Breast epithelium (tissue), 4 donors: ENCODE measurements at places on chromosomes 5 and 9.

GRCh38 chr5:15664961-15665360 is 165.0 kb downstream of the FBXL7 start:
- no peak for DNase-seq

GRCh38 chr9:81108821-81109220 is 580.5 kb downstream of the TLE1 start:
- DNase-seq: no peak

DNA sequence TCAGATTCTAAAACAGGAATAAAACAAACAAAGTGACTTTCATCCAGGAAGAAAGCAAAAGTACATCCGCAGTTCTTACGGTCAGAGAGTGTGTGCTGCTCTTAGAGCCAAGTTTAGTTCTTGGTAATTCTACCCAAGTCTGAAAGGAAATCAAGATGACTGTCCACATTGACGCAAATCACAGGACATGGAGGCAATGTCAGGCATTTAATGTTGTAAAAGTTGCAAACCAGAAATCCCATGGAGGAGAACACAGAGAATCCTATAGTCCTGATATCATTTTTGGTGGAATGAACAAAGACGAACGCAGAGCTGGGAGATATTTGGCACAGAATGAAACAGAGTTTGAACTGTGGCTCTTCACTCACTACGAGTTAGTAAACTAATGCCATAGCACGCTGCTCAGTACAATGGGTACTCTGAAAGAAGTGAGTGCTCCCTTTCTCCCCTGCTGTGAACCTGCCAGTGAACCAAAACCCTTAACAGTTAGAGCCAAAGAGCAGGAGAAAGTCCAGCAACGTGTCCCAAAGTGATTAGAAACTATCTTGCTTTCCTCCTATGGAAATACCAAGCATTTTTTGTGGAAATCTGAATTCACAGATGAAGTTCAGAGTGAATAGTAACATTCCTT is 74.3 kb downstream of the MUSK start:
- no peak for DNase-seq

DNA sequence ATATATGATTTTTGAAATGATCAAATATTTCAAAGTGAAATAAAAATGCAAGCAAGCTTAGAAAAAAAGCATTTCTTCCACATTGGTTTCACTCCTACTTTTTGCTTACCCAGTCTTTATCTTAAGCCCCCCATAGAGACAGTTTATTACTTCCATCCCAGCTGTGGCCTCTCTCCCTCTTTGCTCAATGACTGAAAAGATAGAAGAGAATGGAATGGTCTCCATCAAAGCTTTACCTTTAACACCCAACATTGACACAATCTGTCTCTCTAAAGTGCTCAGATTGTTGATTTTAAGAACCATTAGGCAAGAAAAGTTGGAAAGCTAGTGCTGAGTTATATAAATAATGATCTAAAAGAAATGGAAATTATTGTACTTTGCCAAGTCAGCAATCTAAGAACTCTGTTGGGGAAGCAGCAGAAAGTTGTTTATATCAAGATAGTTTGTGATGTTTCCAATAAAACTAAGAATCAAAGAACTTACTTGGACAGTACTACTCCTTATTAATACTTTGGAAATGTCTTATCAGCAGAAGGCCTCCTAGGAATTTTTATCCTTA is 277.5 kb upstream of the NREP start:
- DNase-seq: no peak

- no peak for DNase-seq
These were observed 1015.1 kb downstream of the TLE4 start for GRCh38 chr9:80586786-80587330.

DNA sequence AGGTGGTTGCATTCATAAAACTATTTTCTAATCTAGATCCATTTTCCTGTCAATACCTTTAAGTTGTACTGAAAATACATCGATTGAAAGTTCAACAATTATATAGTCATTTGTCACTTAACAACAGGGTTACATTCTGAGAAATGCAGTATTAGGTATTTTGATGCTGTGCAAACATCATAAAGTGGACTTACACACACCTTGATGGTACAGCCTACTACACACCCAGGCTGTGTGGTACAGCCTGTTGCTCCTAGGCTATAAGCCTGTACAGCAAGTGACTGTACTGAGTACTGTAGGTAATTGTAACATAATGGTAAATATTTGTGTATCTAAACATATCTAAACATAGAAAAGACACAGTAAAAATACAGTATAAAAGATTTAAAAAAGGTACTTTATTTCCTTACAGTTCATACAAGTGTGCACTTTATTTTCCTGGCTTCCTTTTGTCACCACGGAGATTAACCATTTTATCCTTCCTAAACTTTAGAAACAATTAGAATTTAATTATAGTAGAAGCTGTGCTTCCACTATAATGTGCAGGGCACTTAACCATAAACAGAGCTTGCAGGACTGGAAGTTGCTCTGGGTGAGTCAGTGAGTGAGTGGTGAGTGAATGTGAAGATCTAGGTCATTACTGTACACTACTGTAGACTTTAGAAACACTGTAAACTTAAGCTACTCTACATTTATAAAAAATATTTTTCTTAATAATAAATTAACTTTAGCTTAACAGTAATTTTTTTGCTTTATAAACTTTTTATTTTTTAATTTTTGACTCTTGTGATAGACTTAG is 42.9 kb upstream of the MEF2C start:
- DNase-seq: no peak

GRCh38 chr9:134909511-134910481 is 7.9 kb downstream of the FCN1 start:
- no peak for DNase-seq

DNA sequence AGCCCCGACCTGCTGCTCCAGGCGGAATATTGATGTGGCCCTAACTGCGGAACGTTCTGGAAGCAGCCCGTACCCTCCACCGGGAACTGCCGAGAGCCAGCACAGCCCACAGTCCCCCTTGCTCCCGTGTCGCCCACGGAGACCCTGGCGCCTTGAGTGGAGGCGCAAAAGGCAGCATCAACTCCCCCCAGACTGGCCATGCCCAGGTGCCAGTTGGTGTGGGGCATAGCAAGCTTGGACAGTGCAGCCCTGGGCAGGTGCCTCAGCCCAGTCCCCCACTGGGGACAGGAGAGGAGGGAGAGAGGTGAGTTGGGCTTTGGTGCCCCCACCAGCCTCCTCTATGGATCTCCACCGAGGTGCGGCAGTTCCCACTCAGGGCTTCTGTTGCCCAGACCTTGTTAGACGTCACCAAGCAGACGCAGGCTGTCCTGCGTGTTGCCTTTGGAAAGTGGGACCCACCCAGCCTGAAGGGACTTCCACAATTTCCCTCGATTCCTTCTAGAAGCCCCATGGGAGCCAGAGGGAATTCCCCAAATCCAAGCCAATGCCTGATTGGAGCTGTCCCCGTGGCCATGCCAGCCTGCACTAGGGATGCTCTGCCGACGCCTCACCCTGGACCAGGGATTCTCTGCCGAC is 19.8 kb upstream of the NRARP start:
- no peak for DNase-seq

GRCh38 chr9:90007516-90008440 is 403.0 kb downstream of the GADD45G start:
- DNase-seq: no peak

- DNase-seq: no peak
These were observed 609.8 kb upstream of the GRAMD2B start for GRCh38 chr5:125813221-125813974.

GRCh38 chr9:129221233-129221632 is 43.2 kb upstream of the IER5L start:
- no peak for DNase-seq

GRCh38 chr9:35716230-35716629 is 15.8 kb downstream of the TLN1 start:
- no peak for DNase-seq

GRCh38 chr5:52452098-52452497 is 335.6 kb upstream of the ITGA1 start:
- no peak for DNase-seq

- no peak for DNase-seq
These were observed 50.2 kb downstream of the C9orf50 start for GRCh38 chr9:129570450-129571297.

DNA sequence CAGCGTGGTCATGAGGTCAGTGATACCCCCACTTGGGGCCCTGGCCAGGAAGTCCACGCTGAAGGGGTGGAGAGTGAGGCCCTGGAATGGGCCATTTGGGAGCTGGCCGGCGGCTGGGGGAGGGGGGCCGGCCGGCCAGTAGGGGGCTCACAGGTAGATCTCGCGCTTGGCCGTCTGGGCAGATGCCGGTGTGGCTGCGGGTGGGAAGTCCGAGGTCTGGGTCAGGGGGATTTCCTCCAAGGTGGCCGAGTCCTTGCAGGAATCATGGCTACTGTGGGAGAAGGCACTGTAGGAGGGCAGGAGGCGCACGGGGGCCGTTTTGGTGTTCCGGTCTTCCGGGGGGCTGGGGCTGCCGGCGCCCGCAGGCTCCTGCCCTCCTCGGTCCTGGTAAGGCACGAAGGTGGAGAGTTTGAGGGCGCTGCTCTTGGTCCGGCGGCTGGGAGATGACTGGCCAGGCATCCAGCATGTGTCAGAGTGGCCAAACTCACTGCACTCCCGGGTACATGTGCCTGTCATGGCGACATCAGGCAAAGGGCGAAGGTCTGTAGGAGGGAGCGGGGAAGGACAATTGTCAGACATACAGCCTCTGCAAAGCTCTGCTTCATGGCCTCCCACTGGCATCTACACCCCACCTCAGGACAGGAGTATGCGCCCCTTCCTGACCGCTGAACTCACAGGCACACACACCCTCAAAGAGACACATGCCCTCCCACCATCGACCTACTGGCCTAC is 24.1 kb downstream of the PCDH1 start:
- no peak for DNase-seq

DNA sequence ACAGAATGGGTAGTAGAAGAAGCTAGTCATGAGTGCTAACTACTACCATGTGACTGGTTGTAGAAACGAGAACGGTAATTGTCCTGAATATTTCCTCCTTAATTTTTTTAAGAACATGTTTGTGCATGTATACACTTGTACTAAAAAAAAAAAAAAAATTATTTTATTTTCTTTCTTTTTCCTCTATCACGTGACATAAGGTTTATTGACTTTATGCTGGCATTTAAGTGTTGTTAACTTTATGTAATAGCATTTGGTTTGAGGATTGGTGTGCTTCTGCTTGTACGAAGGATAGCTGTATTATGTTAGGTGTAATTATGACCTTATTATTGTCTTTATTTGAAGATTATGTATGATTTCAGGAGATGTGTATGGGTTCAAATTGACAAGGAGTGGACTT is 349.1 kb upstream of the PTPRD start:
- no peak for DNase-seq

GRCh38 chr9:106733828-106734380 is 129.1 kb upstream of the ZNF462 start:
- DNase-seq: no peak

DNA sequence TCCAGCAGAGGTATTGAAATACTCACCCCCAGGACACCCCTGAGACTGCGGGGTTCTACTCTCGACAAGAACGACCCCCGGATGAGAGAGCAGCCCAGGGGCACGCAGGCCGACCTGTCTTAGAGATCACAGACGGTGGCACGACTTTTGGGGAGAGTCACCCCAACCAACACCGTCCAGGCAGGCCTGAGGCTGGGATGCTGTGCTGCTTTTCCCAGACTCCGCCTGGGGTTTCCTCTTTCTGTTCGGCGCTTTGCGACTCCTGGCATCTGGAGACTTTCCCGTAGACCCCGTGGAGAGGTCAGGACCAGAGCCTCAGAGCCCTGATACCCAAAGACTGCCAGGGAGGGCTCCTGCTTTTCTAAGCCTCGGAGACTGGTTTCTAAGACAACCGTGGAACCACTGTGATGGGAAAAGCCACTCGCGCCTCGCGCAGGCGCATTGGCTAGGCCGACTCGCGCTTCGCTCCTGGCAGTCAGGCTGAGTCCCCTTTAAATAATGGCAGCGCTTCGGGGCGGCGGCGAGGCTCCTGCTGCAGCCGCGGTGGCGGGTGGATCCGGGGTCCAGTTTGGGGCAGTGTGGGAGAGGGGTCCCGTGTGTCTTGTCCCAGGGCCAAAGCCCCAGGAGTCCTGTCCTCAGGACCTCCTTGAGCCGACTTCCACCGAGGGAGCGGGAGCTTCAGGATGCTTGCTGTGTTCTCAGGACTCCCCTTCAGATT is 484.0 kb downstream of the SPATA31A7 start:
- DNase-seq: no peak

DNA sequence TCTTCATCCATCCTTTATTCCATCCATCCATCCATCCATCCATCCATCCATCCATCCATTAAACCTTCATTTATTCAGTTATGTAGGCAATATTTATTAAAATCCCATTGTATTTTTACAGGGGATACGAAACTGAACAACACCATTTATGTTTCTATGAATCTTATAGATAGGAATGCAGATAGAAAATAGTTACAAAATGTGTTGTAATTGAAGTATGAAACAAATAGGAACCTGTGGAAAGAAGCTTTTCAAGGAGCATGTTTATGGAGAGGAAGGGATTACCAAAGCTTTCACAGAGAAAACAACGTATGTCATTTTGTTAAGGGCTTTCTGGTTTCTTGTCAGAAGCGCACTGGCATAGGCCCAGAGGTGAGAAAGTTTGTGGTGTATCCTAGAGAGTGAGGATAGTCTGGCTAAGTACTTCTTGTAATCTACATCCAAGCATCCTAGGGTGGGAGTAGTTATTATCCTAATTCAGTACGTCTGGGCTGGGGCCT is 184.0 kb downstream of the CNTLN start:
- no peak for DNase-seq

DNA sequence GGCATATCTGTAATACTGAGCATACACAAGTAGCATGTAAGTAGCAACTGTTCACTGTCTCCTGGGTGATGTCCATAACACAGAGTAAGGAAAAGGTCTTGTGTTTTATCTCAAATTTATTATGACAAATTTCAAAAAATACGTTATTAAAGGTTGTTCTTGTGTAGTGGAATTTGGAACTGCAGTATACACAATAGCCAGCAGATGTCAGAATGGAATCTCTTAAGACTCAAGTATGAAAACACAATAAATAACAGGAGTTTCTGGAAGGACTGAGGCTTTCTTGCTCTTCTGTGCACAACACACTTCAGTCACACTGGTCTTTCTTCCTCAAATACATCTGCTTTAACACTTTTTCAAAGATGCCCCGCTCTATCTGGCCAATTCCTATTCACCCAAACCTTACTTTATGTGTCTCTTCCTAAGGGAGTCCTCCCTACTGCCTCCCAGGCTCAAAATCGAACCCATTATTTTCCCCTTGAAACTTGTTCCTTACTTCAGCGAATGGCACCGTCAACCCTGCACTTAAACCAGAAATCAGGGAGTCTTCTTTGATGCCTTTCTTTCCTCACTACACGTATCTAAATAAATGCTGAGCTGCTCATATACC is 6.5 kb upstream of the FBXO10 start:
- no peak for DNase-seq

GRCh38 chr9:133112663-133113026 is 8.4 kb downstream of the RALGDS start:
- DNase-seq: no peak

DNA sequence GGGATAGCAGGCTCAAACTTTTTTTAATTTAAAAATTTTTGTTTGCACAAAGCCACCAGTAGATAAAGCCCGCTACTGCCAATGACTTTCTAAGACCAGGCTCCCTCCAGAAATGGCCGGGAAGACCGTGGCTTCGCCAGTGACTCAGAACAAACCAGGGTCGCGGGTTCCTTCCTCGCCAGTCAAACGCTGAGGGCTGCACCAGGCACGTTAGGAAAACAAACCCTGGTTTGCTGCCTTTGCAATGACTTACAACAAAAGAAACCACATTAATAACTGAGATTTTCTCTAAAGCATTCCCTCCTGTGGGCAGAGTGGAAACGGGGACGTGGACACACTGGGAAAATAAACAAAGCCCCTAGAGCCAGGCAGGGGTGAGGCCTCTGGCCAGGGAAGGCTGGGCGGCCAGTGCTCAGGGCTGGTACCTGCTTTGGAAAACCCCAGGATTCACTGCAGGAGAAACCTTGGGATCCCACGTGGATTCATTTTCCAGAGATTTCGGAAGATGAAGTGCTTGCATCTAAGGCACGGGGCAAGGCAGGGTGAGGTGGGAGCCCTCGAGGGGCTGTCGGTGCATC is 3.8 kb downstream of the PRRX2 start:
- DNase-seq: no peak
